ENCODE measurements at places on chromosomes 3 and 15. TPM values are rescaled to one million over a fixed set of nuclear protein-coding genes. Genes with fewer than 3 reads are reported as not detected.

ZFAND6 gene
- total RNA-seq, result 68.4 TPM

LTF gene
- total RNA-seq, result 188 TPM

CCR1 gene
- total RNA-seq, result 9.7 TPM

C2CD4A gene
- 0.34 TPM for total RNA-seq

PLCB2 gene
- total RNA-seq, result 17.9 TPM

DNAJA4 gene
- 74.6 TPM for total RNA-seq

EXD1 gene
- total RNA-seq, result not detected

DNA sequence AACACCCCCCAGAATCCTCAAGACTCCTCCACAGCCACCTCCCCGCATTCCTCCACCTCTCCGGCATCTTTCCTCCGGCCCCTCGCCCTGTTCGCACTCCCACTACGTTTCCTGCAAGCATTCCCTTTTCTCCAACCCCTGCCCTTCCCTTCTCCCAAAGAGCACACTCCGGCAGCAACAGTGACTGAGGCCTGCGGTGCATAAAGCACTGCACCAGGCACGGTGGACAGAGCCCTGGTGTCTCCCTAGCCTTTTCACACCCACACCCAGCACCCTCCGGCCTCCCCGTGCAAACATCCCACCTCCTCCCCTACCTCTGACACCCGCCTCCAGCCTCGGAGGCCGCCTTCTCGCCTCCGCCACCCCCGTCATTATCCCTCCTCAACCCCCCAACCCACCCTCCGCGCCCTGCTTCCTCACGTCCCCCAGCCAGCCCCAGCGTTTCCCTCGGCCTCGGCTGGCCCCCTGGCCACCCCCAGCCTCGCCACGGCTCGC, 577 bp downstream of the ZNF148 start:
- peak; percentile 59 for DNase-seq

GRCh38 chr3:29280404-29281093, at the start of gene RBMS3:
Gene RBMS3, plus strand, starts transcription at chr3:29281071.
- peak; percentile 96 for DNase-seq

GRCh38 chr3:141708367-141708766, 29.7 kb upstream of the RNF7 start:
- DNase-seq, result no peak

DNA sequence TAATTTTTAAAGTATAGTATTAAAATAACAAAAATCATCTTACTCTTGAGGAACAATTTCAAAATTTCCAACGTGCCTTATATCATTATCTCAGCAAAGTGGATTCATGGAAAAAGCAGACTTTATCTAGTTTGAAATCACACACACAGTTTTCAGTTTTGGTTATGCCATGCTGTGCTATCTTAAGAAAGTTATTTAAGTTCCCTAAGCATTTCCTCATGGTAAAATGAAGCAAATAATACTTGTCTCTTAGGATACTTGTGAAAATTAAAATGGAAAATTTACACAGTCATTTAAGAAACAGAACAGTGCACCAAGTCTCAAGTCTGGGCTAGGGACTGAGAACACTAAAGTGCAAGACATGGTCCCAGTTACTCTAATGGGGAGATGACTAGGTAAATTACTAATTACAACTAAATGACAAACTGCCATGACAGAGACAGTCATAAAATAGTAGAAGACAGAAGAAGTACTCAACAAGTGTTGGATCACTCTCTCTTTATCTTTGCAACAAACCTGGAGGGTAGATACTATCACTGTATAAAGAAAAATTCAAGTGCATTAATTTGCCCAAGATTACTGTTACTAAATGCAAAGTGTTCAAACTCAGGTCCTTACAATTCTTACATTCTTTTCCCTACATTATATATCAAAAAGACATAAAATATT, 44.8 kb downstream of the DMXL2 start:
- DNase-seq, result no peak

- DNase-seq, result no peak
These were observed 5.4 kb upstream of the TBC1D21 start for GRCh38 chr15:73867956-73868355.

GRCh38 chr15:29066838-29067237, 181.1 kb downstream of the APBA2 start:
- DNase-seq, result no peak

DNA sequence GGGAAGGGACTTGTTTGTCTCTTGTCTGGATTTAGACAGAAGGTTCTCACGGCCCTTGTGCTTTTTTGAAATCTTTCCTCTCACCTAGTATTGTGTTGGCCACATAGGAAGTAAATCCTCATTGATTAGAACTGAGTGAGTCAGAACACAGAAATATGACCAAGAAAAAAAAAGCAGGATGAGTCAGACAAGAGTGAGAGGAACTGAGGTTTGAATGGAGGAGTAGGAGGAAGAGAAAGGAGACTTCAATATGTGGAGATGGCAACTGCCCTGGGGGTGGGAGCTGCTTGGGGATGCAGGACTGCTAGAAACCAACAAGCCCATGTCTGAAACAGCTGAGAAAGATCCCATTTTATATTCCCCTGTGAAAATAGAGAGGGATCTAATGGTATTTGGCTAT, 194.1 kb upstream of the ZBTB20 start:
- DNase-seq, result no peak

GRCh38 chr3:108067768-108068167, 23.1 kb downstream of the CD47 start:
- no peak for DNase-seq

DNA sequence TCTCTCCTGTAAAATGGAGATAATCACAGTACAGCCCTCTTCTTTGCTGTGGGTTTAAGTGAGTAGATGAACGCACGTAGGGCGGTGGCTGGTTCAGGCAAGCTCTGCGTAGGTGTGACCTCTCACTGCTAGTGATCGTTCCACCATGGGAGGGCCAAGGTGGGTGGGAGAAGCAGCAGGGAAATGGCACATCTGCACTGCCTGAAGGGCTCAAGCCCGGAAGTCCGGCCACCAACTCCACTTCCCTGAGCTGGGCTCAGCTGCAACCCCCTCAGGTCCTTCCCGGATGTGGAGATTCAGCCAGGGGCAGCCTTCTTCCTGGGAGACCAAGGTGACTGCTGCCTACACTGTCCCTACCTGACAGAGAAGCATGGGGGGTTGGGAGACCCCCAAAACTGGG, 102.9 kb downstream of the ADCY5 start:
- DNase-seq, result no peak

DNA sequence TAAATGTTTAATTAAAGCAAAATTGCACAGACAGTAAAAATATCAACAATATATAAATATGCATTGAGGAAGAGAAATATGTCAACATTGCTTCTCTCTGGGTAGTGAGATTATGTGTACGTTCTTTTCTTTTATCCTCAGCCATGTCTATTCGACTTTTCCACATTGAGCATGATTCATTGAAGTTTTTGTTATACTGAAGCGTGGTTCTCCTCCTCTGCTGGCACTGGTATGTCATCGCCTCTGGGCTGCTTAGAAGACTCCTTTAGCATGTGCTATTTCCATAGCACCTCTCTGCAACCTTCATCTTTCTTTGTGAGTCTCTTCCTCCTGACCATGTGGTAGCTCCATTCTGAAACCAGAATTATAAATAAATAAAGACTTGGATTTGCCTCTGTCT, 65.8 kb upstream of the AKAP13 start:
- no peak for DNase-seq

DNA sequence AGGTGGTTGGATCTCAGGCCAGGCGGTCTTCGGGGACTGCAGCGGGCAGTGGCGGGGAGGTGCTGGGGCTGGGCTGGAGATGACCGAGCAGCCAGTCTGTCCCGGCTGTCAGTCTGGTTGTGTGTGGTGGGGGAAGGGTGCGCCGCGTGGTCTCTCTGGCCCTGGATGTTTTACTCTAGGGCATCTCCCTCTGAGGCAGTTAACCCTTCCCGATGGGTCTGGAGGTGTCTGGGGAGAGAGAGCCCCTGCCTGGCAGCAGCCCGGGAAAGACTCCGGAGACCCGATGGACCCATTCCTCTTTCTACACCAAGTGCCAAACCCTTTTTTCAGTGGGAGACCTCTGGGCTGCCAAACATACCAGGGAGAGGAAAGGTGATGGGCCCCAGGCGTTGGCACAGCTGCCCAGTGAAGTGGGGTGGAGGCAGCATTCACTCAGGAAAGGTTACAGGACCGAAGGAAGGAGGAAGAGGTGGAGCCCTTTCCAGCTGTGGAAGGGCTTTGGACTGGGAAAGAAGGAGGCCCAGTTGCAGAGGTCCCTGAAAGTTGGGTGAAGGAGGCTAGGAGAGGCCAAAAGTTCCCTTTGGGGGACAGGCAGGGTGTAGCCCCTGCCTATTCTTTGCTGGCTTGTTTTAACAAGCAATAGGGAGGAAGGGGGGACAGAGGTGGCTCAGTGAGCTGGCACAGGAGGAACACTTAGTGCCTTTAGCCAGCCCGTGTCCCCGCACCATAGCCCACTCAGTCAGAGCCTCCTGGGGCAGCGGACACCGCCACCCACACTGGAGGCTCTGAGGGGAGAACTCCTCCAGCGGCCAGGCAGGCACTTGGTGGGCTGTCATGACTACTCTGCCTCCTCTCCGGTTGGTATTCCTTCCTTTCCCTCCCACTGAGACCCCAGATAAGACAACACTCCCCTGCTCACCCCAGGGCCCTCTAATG, 2.7 kb upstream of the BAHD1 start:
- DNase-seq, result no peak

GRCh38 chr15:93706495-93707292, 524.7 kb upstream of the MCTP2 start:
- DNase-seq, result peak; percentile 10

- no peak for DNase-seq
These were observed 631 bp downstream of the NKTR start for GRCh38 chr3:42600958-42601675.

GRCh38 chr15:69951256-69951897, 146.3 kb downstream of the TLE3 start:
- DNase-seq, result no peak

DNA sequence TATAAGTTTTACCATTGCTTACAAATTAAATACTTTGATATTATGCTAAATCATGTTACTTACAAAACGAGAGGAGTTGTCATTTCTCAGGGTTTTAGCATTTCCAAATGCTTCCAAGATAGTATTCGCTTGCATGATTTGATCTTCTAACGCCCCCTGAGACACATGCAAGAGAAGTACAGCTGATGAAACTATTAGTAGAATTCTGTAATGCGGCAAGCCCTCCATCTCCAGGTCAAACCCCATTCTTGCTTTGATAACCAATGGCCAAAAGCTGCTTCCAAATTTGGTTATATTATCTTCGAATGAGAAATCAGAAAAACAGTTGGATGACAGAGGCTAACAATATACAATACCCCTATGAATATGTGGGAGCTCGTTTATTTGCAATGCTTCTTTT, 14.7 kb downstream of the MYH15 start:
- no peak for DNase-seq

DNA sequence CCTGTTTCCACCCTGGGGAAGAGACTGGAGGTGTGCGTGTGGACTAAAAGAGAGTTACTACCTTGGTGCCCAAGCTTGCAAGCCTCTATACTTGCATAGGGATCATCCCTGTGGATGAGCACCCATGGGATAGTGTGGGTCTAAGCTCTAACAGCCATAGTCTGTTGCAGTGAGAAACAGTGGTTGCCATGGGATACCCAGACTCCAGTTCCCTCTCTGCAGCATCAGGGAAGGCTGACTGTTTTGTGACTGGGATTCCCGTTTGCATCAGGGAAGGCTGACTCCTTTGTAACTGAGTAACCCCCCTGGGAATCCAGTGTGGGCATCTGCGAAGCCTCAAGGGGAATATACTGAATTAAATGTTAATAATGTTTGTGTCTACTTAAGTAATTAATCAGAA, 196.1 kb downstream of the ZNF621 start:
- DNase-seq, result no peak

GRCh38 chr3:61252836-61253235, 1.6 kb upstream of the FHIT start:
- no peak for DNase-seq

DNA sequence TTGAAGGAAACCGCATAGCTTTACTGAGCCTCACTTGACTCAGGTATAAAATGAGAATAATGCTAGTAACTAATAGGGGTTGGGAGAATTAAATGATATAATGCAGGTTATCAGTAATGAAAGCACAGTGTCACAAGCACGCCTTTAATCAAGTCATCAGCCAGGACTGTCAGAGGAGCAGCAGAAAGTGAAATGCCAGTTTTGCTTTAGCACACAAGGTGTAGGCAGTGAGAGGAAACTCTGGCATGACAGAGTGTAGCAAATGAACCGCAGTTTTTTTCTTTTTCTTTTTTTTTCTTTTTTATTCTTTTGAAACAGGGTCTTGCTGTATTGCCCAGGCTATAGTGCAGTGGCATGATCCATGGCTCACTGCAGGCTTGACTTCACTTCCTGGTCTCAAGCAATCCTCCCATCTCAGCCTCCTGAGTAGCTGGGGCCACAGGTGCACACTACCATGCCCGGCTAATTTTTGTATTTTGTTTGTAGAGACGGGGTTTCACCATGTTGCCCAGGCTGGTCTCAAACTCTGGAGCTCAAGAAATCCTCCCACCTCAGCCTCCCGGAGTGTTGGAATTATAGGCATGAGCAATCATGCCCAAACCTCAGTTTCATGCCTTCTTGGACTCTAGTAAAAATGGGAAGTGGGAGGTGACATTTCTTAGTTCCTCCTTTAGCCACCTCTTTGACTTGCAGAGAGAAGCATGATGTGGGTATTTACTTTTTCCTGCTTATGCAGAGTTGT, 9.7 kb upstream of the SCAANT1 start:
- DNase-seq, result no peak

DNA sequence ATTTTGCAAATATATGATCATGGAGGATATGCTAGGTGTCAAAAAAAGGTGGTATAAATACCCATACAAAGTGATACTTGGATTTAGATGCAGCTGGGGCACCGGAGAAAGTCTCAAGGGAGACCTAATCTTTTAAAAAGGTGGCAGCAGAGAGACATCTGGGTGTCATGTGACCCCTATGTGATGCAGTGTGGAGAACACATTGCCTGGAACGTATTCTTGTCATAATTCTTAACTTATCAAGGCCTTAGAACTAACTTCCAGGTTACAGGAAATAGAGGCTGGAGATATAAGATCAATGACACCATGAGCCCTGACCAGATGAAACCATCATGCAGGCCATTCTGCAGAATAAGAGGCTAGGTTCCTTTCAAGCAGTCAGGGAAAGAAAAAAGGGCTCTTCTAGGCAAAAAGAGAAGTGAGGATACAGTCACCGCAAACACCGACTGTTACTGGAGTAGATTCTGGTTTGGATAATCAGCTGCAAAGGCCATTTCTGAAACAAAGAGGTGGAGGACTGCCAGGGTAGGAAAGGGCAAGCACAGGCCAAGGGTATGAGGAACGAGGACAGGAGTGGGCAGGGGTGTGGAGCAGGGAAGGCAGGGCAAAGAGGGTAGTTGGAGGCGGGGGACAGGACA, 100.6 kb downstream of the OXNAD1 start:
- DNase-seq, result no peak

- no peak for DNase-seq
These were observed 127.3 kb downstream of the FEZF2 start for GRCh38 chr3:62246094-62246493.

DNA sequence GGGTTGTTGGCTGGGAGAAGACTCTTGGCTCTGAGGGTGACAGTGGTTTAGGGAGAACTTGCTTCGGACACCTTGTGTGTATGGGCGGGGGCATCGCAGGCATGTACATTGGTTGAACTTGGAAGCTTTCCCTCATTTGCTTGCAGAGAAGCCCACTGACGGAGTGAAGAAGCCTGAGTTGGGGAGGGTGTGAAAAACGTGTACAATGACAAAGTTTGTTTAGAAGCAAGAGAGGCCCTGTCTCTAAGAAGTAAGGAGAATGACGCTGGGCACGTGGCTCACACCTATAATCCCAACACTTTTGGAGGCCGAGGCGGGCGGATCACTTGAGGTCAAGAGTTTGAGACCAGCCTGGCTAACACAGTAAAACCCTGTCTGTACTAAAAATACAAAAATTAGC, 13.7 kb downstream of the LIMD1 start:
- DNase-seq, result no peak

- no peak for DNase-seq
These were observed 92.0 kb downstream of the ALCAM start for GRCh38 chr3:105458518-105459215.

Measured in lung (tissue), 17 donors.